ENCODE measurements at places on chromosomes 16 and 17.

GRCh38 chr17:41167561-41167960, 460 bp downstream of the KRTAP4-3 start:
- DNase-seq = no peak

DNA sequence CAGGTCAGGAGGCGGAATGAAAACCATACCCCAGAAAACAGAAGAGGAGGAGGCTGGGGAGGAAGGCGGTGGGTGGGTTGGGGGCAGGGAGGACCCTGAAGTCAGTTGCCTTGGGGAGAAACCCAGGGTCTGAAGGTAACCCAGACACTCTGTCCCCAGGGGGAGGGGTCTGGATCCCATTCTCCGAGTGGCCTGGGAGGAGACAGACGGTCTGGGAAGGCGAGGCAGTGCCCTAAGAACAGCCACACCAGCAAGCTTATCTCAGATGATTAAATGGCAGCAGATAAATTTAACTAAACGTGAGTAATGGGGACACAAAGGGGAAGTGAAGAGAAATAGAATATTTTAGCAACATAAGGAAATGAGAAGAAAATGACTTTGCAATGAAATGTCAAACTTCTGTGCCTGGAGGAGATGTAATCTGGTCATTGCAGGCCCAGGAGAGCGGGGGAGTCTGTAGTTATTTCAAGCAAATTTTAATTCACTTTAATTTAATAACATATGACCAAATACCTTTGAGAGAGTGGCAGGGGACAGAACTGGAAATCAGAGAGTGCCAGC, 21.4 kb upstream of the ZFP90 start:
- DNase-seq = no peak

- no peak for DNase-seq
These were observed 1.1 kb downstream of the ABAT start for GRCh38 chr16:8675183-8676159.

DNA sequence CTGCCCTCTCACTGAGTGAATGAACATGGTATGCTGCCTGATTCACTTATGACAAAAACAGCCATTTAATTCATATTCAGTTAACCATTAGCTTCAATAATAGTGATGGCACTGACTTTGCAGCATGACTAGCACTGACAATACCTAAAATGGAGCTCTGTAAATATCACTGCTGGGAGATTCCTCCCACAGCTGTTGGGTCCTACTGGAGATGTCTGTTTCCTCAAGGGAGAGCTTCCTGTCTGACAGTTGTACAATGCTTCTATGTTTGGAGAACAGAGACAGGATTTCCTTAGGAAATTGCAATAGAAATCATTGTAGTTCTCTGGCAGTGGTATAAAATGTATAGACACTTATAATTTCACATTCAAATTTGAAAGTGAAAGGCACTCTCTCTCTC, 695.9 kb upstream of the CDH8 start:
- no peak for DNase-seq

DNA sequence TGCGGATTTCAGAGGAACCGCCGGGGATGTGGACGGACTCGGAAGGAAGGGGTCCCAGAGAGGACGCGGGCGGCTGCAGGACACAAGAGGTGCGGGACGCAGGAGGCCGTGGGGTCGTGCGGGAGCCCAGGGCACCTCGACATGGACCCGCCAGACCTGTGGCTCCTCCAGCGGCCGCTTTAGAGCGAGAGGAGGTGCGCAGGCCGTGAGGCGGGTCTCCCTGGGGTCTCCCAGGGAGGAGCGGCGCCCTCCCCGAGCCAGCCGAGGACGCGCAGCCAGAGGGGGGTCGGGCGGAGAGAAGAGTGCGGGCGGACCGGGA, 6.8 kb upstream of the FLYWCH1 start:
- DNase-seq = no peak

- DNase-seq = no peak
These were observed 12.5 kb downstream of the ABCA5 start for GRCh38 chr17:69314246-69315065.

DNA sequence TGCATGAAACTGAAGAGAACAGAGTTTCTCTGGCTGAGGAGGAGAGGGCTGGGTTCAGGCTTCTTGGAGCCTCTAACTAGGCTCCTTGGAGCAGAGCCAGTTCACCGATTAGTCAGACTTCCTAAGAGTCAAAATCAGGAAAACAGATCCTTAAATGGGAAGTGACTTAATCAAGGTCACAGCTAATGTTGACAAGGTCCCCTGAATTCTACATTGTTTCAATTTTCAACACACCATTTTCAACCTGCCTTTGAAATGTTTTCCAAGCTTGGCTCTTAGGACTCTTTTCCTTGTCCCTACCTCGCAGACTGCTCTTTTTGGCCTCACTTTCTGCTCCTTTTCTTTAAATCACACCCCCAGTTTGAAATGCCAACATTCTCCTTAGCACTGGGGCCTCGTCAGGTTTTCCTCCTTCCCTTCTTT, 16.3 kb downstream of the MYL4 start:
- DNase-seq = peak; percentile 58

DNA sequence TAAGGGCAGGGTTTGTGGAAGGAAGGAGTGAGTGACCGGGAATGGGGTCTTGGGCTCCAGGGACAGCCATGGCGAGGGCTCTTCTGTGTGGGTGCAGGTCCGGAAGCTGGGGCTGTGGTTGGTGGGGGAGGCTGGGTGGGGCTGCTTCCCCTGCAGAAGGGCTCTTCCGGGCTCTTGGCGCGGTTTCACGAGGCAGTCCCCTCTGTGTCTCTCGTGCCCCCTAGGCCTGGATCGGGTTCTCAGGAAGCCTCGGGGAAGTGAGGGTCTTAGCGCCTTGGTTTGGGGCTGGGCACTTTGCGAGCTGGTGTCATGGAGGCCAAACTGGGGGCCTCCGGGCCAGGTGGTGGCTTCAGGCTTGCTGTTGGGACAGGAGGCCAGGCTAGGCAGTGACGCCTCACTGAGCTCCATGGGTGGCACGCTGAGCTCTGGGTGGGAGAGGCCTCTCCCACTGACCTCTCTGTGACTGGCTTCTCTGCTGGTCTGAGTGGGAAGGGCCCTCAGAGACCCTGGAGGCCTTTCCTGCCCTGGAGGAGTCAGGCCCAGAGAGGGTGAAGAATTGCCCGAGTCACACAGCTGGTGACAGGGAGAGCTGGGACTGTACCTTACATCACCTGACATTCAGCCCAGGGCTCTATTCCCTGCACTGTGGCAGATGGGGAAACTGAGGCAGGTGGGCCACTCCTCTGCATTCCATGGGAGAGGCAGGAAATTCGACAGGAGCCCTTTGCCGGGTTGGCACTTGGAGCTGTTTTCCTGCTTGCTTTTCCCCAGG, 8.2 kb downstream of the ADCY7 start:
- DNase-seq = no peak

DNA sequence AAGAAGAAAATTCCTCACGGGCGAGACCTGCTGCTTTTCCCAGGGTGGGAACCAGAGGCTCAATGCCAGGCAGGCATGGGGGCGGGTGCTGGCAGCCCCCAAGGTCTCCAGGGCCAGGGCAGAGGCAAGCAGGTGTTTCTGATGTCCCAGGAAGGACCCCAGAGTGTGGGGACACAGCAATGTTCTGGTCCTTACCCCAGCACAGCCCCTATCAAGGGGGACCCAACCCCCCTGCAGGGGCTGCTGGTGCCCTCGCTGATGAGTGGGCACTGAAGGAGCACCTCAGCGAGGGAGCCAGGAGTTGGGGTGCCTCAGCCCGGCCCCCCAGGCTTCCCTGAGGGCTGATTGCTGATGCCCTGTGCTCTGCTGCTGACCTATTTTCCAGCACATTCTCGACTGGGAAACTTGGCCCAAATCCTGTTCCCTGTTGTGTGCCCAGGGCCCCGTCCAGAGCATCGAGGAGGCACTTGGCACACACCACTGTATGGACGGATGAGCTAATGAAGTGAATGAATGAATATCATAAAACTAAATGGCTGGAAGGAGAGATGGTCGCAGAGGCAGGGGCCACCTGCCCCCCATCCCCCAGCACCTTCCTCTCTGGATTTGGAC, 2.8 kb downstream of the DBNDD1 start:
- DNase-seq = no peak

GRCh38 chr16:11076259-11077018, 132.1 kb downstream of the CLEC16A start:
- no peak for DNase-seq

GRCh38 chr16:4636196-4636595, 11.6 kb downstream of the MGRN1 start:
- no peak for DNase-seq

DNA sequence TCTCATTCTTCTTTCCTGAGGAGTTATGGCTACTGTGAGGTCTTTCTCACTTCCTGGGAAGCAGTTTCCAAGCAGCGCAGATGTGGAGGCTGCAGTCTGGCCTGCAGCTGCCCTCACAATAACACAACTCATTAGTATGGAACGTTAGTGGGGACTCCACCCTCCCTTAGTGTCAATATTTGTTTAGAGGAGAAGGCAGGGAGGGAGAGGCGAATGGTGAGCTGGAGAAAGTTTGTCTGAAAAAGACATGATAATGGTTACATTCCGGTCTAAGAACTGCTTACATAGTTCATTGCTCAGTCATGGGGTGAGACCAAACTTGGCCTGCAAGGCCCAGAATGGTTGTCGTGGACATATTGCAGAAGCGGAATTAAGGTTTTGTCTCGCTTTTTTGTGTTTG, 170.2 kb downstream of the HS3ST3B1 start:
- DNase-seq = no peak

DNA sequence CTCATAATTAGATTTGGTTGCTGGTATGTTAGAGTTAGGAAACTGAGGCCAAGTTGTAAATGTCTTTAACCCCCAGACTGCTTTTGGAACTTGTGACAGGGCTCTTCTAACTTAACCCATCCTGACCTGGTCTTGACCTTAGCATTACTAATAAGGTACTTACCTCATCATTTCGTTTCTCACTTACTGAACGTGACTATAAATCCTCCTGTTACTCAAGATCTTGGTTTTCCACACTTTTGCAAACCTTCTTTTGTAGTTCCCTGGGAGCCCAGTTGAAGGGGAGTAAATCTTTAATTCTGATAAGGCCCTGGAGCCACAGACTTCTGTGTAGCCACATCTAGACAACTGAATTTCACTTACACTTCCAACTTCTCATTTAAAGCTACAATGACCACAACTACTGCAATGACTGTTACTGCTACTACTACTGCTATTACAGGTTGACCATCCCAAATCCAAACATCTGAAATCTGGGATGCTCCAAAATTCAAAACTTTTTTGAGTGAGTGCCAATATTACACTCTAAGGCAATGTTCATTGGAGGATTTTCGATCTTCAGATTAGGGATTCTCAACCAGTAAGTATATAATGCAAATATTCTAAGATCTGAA, 248.8 kb upstream of the TBX2 start:
- no peak for DNase-seq

GRCh38 chr17:29401258-29401657, 11.1 kb downstream of the TAOK1 start:
- no peak for DNase-seq

GRCh38 chr17:44830359-44831288, 537 bp upstream of the GJC1 start:
- no peak for DNase-seq

DNA sequence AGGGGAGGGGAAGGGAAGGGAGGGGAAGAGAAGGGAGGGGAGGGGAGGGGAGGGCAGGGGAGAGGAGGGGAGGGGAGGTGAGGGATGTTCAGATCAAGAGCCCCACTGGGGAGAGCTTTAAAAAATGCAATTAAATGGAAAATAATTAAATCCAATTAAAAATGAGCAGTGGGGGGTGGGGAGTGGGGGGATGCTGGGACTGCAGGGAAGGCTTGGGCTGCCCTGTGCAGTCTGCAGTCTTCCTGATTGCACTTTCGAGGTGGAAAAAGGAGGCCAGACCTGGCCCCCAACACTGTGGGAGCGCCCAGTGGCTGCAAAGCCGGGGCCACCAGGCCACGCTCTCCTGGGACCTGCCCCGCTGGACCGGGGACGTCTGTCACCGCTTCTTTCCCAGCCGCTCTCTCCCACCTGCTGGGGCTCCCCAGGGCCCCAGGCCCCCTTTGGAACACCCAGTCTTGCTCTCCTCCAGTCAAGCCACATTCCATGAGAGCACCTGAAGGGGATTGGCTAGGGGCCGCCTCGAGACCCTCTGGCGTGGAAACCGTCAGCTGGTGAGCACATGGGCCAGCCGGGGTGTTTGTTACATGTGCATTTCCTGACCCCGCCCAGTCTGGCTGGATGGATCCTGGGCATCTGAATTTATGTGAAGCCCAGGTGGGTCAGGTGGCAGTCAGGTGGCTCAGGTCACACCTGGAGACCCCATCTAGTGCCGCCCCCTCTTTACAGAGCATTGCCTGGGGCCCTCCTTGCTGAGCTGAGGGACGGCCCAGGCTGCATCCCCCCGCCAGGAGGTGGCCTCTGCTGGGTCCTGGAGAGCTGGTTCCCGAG, 37.6 kb upstream of the CBFA2T3 start:
- no peak for DNase-seq

GRCh38 chr16:86664522-86665318, 86.4 kb downstream of the FOXL1 start:
- DNase-seq = peak; percentile 96

DNA sequence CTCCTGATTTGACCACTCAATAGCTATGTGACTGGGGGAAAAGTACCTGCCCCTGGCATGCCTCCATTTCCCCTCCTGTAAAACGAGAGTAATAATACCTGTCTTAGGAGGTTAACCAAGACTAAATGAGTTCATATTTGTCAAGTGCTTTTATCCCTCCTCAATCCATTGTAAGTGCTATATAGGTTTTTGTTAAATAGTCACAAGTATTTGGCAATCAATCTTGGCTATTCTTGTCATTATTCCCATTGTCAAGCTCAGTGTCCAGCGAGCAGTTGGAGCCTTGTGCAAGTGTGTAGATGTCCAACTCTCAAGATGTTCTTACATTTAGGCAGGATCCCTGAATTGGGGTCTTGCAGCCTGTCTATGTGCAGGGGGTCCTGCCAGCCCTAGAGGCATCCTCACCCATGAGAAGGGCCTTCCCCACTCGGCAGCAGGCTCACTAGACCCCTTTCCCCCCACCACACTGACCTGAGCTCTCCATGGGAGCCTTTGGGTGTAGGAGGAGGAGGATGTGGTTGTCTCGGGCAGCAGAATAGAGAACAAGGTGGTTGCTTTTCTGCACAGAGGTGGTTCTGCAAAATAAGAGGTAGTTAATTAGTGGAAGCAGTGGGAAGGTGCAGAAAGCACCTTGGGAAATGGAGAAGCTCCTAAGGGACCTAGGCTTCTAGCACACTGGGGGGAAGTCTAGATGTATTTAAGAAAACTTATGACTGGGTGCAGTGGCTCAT, 18.0 kb downstream of the PIK3R6 start:
- no peak for DNase-seq

GRCh38 chr17:48066656-48067055, 18.5 kb downstream of the NFE2L1 start:
- no peak for DNase-seq
